ENCODE measurements at places on chromosomes 11 and 22. TPM values are rescaled to one million over a fixed set of nuclear protein-coding genes. Genes with fewer than 3 reads are reported as not detected.
A peak's percentile ranks its signal among the peaks of the same experiment; 100 is the strongest.

Gene CEND1
- total RNA-seq, result 0.49 TPM

Gene NPAS4
- total RNA-seq, result 1.5 TPM

Gene OR10A2
- not detected for total RNA-seq

Gene CWF19L2
- 12.1 TPM for total RNA-seq

Gene DBX1
- not detected for total RNA-seq

Gene OR2AG2
- not detected for total RNA-seq

Gene TMEM191C
- total RNA-seq, result 2.8 TPM

GRCh38 chr11:6889835-6890234 is 2.5 kb downstream of the OR2D2 start:
- DNase-seq, result no peak

DNA sequence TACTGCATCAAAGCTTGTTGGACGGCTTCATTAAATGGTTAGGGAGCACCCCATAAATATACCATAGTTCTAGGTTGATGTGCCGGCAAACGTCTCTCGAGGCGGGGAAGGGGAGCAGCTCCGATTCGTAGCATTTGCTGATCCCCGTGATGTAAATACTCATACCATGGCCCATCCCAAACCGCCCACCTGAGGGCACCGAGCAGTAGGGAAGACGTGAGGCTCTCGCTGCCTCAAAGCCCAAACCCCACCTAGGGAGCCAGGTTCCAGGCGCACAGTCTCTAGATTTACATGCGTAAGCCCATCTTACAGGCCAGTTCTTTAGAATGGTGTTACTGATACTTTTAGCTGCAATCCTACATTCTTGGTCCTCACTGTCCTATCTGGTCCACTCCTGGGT is 124.0 kb downstream of the FEZ1 start:
- DNase-seq, result no peak

GRCh38 chr11:7098235-7098832 is 9.5 kb downstream of the RBMXL2 start:
- no peak for DNase-seq

DNA sequence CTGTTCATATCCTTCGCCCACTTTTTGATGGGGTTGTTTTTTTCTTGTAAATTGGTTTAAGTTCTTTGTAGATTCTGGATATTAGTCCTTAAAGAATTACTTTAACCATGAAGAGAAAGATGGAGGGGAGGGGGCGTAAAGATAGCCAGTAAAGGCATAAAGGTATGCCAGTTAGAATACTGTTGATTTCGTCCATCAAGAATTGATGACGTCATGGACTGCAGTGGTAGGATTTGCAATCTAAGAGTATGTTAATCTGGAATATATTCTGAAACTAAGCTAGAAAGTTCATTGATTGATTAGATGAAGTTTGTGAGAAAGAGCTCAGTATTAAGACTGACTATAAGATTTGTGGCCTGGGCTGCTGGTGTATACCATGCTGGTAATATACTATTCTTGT is 856.1 kb downstream of the NTM start:
- no peak for DNase-seq

GRCh38 chr11:64090806-64091516 is 55.2 kb downstream of the FLRT1 start:
- no peak for DNase-seq

- DNase-seq, result no peak
Observed at GRCh38 chr11:134412203-134413042, at the start of gene B3GAT1. Gene B3GAT1, minus strand, starts transcription at chr11:134412242. Its CDS starts 24,583 bp downstream, at chr11:134387659.

- DNase-seq, result no peak
Observed at GRCh38 chr11:6927030-6927617, 898 bp downstream of the ZNF215 start.

- DNase-seq, result no peak
Observed at GRCh38 chr22:22798232-22798616, 89.4 kb upstream of the IGLL5 start.

- peak; percentile 83 for DNase-seq
Observed at GRCh38 chr11:113474362-113475159, 637 bp downstream of the DRD2 start.

DNA sequence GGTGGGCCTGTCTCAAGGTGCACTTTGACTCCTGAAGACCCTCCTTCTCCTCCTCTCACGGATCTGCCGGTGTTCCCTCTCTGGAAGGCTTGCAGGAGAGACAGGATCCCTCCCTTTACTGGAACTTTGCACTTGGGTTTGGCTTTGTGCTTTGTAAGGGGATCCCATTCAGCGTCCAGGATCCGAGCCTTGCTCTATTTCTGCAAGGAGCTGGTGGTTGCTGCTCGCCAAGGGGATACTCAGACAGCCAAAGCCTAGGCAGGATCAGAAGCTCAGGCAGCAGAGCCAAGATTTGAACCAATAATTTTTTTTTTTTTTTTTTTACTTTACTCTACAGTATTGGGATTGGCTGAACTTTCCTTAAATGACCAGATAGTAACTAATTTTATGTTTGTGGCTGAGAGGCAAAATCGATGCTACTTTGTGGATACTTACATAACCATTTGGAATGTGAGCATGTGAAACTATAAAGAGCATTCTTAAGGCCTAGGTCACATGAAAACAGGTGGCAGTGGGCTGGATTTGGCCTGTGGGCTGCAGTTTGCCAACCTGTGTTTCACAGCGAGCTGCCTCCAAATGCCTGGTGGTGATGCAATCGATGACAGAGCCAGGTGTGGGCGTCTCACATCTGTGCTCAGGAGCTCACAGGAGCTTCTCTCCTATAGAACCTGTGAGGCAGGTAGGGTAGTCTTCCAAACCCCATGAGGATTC is 25.2 kb downstream of the BCR start:
- DNase-seq, result no peak

GRCh38 chr11:19420868-19421533 is 180.3 kb upstream of the E2F8 start:
- no peak for DNase-seq

GRCh38 chr11:29306527-29306926 is 710.3 kb downstream of the KCNA4 start:
- no peak for DNase-seq

- DNase-seq, result no peak
Observed at GRCh38 chr11:71183878-71184277, 68.5 kb downstream of the SHANK2 start.

DNA sequence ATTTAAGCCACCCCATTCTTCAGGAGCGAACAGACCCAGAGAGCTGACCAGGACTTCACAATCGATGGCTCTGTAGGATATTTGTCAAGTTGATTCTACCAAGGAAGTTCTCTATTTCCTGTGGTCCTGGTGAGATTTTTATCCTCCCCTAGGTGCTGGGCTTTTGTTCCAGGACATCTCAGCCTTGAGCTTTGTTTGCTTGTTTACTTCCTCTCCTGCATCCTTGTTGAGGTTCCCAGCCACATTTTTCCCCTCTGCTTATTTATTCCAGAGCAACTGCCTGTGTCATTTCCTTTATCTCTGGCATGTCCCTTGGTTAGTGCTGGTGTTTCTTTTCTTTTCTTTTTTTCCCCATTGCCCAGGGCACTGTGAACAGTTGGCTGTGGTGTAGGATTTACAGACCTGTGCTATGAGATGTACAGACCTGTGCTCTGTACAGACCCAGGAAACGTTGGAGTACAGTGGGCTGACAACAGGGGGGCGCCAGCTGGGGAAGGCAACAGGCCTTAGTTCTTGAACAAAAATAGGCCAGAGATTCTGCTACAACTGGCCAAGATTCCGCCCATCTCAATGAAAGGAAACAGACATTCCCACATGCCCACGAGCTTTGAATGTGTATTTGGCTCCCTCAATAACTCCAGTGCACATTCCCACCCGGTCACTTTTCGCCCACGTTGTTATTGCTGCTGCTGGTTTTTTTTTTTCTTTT is 235.9 kb upstream of the DDI1 start:
- DNase-seq, result peak; percentile 51

DNA sequence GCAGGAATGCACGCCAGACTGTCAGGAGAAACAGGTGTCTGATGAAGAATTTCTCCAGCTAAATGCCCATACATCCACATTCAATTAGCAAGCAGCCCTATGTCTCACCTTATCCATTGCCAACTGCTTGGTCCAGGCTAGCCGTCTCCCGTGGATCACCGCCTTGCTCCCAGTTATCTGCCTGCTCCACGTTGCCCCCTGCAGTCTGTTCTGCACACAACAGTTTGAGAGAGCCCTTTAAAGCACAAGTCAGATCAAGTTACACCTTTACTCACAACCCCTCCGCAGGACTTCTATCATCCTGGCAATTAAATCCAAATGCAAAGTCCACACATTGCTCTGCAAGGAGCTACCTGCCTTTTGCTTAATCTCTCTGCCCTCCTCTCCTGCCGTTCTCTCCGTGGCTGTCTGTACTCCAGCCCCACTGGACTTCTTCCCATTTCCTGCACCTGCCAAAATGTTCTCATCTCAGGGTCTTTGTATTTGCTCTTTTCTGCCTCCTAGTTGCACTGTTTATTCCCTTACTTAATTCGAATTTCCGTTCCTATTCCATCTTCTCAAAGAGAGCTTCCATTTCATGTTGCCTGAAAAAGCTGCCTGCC is 185.3 kb upstream of the LARGE1 start:
- DNase-seq, result peak; percentile 56
